ENCODE measurements at places on chromosomes 2 and 18. TPM values are rescaled to one million over a fixed set of nuclear protein-coding genes. Genes with fewer than 3 reads are reported as not detected.

CAPN14 gene
- total RNA-seq, result under 0.01 TPM

AP1S3 gene
- 5.8 TPM for total RNA-seq

GRCh38 chr2:179222076-179222475, 42.6 kb downstream of the SESTD1 start:
- DNase-seq, result no peak

DNA sequence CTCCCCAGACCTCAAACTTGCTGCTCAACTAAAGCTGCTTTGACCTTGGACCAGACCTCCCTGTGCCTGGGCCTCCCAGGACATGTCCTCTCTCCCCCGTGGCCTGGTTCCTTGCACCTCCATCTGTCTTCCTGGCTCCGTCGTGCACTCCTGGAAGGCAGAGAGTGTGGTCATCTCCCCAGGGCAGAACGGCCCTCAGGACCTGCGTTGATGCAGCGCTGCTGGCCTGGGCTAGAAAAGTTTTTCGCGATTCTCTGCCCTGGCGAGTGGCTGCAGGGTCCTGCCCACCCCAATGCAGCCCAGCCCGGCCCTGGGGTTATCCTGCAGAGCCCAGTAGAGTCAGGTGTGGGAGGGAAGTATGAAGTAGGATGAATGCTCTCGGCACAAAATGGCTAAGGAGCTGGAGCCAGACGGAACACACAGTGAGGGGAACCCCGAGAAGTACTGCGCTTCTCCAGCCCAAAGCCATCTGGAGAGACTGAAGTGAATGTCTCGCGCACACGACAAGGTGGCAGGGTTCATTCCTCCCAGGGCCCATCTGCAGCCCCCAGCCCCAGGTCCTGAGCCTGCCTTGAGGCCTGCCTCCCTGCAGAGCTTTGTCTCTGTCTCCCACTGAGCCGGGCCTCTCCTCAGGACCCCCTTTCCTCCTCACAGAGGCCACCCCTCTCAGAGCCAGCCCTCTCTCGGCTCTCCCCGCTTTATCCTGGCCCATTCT, 41.7 kb downstream of the ATOH8 start:
- no peak for DNase-seq

- DNase-seq, result no peak
Observed at GRCh38 chr18:71760541-71760940, 783.6 kb downstream of the CBLN2 start.

- peak; percentile 36 for DNase-seq
Observed at GRCh38 chr2:65075176-65075575, 19.0 kb downstream of the CEP68 start.

SERPINB12 gene
- not detected for total RNA-seq

GRCh38 chr2:241924069-241924908, 54.8 kb downstream of the RTP5 start:
- DNase-seq, result no peak

- no peak for DNase-seq
Observed at GRCh38 chr2:165283342-165283741, 44.1 kb downstream of the SCN2A start.

- peak; percentile 71 for DNase-seq
Observed at GRCh38 chr2:219406861-219407230, 11.3 kb upstream of the DES start.

DNA sequence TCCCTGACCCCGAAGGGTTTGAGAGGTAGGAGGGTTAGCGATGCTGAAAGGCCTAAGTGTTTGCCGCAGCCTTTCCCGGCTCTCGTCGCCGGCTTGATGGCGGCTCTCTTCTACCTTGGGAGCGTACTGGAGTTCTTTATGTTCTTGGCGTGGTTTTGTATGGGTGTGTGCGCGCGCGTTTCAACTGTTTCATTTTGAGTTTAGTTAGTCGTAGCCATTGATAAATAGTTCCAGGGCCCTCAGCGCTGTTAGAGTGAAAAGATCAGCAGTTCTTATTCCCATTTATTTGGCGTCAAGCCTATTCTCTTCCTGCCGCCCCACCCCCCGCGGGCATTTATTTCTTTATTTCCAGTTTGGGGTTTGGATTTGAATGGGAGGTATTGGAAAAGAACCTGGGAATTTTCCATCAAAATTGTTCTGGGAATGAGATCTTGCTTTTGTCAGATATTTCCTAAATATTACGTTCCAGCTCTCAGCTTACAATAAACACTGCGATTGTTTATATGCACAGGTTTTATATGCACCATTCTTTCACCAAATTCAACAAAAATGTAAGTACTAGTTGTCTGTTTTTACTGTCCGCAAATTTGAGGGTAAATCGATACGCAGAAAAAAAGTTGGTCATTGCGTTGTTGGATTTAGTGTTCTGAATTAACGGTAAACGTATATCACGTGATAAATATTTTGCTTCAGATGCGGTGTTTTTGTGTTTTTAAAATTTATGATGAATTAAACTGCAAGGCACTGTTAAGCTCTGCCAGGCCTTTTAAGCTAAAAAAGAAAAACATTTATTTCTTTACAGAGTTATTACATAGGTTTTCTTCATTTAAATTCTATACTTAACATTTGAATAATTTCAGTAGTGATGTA, 954 bp downstream of the CCNT2 start:
- DNase-seq, result no peak

DNA sequence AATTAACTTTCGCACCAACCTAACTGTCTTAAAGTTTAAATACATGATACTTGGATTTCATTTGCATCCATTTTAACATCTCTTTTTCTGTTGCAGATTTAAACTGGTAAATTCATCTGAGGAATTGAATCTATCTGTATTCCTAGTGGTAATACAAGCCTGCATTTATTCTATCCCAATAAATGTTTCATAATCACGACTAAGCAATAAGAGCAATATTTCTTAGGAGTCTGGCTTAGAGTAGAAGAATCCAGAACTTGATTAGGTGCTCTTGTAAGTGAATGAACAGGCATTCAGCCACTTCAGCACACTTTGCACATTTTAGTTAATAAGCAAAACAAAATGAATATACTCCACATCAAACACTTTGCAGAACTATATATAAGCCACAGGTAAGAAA, 27.0 kb downstream of the MSH6 start:
- no peak for DNase-seq

FASTKD2 gene
- total RNA-seq, result 34.1 TPM

DSG3 gene
- total RNA-seq, result under 0.01 TPM

DNA sequence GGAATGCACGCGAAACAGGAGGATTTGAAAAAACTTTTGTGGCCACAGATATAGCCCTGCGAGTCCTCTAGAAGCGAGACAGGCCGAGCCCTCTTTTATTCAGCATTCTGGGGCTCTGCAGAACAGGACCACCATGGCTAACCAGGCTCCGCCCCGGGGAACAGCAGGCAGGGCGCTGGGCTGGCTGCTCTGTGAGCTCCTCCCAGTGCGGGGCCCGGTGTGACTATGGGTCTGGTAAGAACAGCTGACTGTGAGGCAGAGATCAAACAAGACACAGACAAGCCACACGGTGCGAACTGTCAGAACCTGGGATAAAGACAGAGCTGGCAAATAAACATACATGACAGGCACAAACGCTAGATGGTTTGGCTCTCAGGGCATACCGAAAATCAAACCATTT, 15.5 kb downstream of the PXDN start:
- peak; percentile 66 for DNase-seq

KATNAL2 gene
- 2.9 TPM for total RNA-seq

DNA sequence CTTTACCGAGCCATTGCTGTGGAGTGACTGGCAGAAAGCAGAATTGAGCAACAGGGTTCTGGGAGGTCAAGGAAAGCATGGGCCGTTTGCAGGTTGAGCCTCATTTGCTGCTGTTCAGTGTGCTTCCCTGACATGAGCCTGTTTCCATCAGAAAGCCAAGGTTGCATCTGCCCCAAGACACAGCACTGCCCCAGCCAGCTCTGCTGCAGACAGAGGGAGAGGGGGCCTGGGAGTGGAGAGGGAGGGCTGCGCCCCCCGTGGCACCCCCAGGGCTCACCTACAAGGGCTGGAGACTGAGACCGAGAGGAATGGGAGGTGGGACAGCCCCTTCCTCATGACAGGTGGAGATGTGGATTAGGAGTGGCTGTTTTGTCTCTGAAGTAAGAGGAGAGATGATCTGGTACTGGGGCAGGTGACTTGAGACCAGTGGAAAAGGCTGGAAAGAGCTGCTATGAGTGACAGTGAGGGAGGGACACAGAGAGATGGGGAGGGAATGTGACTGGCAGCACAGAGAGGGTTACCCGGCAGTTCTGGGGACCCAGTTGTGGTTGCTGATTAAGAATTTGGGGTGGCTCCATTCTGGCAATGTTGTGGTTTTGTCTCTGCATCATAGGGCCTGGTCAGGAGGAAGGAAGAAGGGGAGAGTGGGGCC, 218.0 kb downstream of the DYSF start:
- DNase-seq, result no peak

DNA sequence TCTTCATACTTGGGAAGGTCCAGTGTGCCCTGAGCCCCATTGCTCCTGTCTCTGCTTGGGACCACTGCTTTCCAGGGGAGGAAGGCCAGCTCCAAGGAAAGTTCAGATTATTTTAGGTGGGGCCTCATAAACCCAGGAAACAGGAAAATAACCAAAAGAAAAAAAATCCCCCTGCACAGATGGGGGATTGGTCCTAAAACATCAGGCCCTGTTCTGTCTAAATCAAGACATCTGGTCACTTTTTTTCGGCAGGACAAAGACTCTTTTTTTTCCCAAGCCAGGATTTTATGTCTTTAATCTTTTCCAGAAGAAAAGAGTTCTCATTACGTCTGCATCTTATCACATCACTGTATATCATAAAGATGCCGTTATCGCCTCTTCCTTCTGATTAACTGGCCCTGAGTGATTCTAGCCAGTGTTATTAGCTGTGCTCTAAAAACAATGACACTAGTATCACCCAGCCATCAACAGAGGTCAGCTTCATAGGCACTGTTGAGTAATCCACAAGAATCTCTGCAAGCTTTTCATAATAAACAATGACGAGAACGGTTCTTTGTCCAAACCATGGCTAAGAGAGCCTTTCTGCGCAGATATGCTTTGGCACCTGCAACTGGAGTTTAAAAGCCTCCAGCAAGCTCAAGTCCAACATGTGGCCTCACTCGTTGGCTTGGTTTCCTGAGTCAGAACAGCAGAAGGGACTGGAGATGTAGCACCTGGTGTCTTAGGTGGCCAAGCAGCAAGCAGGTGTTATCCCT, 138.2 kb downstream of the VAPA start:
- peak; percentile 99 for DNase-seq

- peak; percentile 100 for DNase-seq
Observed at GRCh38 chr2:101961338-101962191, 30.2 kb upstream of the IL1R2 start.

RUFY4 gene
- not detected for total RNA-seq

GLI2 gene
- total RNA-seq, result 22.5 TPM

BIN1 gene
- total RNA-seq, result 85.4 TPM

DNA sequence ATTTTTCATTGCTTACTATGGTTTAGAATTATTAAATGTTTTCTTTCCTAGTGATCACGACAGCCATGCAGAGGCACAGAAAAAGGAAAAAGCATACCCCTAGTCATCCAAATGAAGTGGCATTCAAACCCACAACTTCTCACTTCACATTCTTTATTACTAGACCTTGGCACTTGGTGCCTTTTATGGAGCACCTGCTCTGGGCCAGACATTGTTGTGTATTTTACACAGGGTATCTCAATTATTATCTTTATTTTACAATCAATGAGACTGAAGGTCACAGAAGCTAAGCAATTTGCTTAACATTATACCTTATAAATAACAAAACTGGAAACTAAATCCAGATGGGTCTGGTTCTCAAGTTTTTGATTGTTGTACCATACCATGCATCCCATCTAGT, 235.3 kb downstream of the LRATD1 start:
- no peak for DNase-seq

DNA sequence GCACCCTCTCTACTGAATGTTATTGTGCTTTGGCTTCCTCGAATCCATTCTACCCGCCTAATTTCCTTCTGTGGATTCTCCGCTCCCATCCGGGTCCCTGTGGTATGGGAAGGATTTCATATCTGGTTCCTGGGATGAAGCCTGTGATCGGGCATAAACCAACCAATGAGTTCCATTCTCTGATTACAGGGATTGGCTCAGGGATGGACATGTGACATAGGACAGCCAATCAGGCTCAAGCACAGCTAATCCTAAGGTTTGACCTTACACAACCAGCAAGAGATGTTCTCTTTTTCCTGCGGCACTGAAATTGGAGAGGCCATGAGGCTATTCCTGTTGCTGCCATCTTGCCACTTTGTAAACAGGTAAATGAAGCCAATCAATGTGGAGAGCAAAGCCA, 168.1 kb upstream of the SMAD2 start:
- DNase-seq, result no peak

- peak; percentile 62 for DNase-seq
Observed at GRCh38 chr2:162091325-162092007, 17.5 kb upstream of the DPP4 start.
